Left renal cortex interstitium (tissue), 4 donors: ENCODE measurements at places on chromosomes 16 and 17.

- DNase-seq = no peak
Observed at GRCh38 chr17:80177986-80178595, 8.3 kb downstream of the CARD14 start.

GRCh38 chr16:56909527-56909979 is 22.4 kb upstream of the HERPUD1 start:
- no peak for DNase-seq

GRCh38 chr17:39238311-39238972 is 12.7 kb upstream of the STAC2 start:
- DNase-seq = no peak

- peak; percentile 82 for DNase-seq
Observed at GRCh38 chr17:50094243-50094752, 853 bp upstream of the PDK2 start.
